ENCODE measurements at places on chromosomes 4 and X.
A peak's percentile ranks its signal among the peaks of the same experiment; 100 is the strongest.

- no peaks in the 10 kb centered on the region for H3K27me3 ChIP-seq
- peaks cover 25% of the 10 kb centered on the region for H3K4me1 ChIP-seq
- no peak overlapping the region for H3K4me3 ChIP-seq
- no peak overlapping the region for H3K27ac ChIP-seq
These were observed 101.9 kb downstream of the FBXW7 start for GRCh38 chr4:152434011-152434410.

GRCh38 chr4:5039800-5040199, 11.5 kb upstream of the STK32B start:
- no peak for DNase-seq
- H3K27ac ChIP-seq = no peak overlapping the region
- peaks cover 4% of the 10 kb centered on the region for H3K27me3 ChIP-seq
- H3K36me3 ChIP-seq = no peaks in the 10 kb centered on the region
- H3K4me1 ChIP-seq = peaks cover 8% of the 10 kb centered on the region

DNA sequence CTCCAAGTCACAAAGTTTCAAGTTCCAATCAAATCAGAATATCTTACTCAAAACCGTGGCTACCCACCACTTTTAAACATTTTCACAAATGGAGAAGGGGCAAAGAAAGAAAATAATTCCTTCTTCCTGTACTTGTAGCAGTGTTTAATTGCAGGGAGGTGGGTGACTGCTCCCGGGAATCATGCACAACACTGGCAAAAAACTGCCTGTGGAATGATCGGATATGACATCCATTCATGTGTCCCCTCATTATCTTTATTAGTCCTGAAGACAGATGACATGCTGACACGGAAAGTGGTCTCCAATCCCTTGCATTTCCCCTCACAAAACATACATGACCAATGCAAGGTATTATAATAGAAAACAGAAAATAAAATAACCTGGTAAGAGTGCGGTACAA, 2.0 kb downstream of the TSPAN5 start:
- peaks cover 9% of the 10 kb centered on the region for H3K27me3 ChIP-seq
- no peak overlapping the region for H3K27ac ChIP-seq
- H3K4me1 ChIP-seq = peaks cover 31% of the 10 kb centered on the region

GRCh38 chr4:176198316-176198903, 3.0 kb upstream of the SPATA4 start:
- peaks cover 3% of the 10 kb centered on the region for H3K4me1 ChIP-seq
- H3K36me3 ChIP-seq = no peaks in the 10 kb centered on the region
- no peak for DNase-seq
- no peak overlapping the region for H3K27ac ChIP-seq

DNA sequence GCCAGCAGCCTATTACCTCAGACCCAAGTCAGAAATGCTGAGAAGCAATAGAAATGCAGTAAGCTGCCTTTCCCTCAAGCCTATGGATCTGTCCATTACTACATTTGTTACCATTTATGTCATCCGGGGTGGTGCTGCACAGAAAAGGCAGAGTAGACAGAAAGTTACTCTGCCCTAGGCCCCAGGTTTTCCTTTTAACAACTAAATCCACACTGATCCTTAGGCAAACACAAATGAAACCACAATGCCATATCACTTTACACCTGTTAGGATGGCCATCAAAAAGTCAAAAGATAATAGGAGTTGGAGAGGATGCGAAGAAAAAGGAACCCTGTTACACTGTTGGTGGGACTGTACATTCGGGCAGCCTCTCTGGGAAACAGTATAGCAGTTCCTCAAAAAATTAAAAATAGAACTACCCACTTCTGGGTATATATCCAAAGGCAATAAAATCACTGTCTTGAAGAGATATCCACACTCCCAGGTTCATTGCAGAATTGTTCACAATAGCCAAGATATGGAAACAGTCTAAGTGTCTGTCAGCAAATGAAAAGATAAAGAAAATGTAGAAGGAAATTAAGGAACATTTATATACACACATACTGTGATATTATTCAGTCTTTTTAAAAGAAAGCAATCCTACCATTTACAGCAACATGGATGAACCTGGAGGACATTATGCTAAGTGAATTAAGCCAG, 186.3 kb downstream of the NWD2 start:
- no peak overlapping the region for H3K4me3 ChIP-seq
- H3K4me1 ChIP-seq = no peaks in the 10 kb centered on the region
- no peaks in the 10 kb centered on the region for H3K27me3 ChIP-seq
- no peak overlapping the region for H3K27ac ChIP-seq

DNA sequence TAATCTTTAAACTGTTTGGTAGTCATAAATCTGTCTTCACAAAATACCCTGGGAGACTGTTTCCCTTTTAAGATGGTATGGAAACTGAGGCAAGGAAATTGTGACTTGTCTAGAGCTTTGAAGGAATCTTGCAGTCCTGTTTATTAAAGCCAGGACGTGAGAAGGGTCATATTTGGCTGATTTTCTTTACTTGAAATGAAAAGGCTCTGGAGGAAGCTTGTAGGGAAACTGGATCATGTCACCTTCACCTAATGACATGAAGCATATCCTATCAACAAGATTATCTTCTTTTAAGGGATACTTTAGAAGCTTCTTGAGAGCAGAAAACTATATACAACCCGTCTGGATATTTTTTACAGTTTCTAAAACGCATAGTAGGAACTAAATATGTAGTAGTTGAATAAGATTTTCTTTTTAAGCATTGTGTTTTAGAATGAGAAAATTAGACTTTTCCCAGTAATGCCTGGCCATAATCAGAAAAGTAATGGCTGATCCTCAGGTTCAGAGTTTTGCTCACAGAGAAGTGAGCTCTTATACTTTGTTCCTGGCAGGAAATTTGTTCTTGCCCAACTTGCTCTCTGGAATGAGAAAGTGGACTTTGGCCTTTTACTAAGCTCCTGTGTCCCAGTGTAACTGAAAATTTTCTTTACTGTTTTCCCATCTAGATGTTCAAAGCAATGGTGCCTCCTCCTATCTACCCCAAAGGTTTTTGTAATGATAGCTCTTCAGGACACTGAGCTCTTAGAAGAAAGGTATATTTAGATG, 136.8 kb upstream of the AFF2 start:
- no peak for DNase-seq
- H3K27me3 ChIP-seq = no peaks in the 10 kb centered on the region
- H3K27ac ChIP-seq = no peak overlapping the region
- H3K4me1 ChIP-seq = no peaks in the 10 kb centered on the region
- no peaks in the 10 kb centered on the region for H3K36me3 ChIP-seq
- H3K4me3 ChIP-seq = no peak overlapping the region

GRCh38 chr4:85393201-85393600, 81.7 kb upstream of the ARHGAP24 start:
- no peaks in the 10 kb centered on the region for H3K36me3 ChIP-seq
- no peaks in the 10 kb centered on the region for H3K27me3 ChIP-seq
- no peak overlapping the region for H3K27ac ChIP-seq
- H3K4me1 ChIP-seq = no peaks in the 10 kb centered on the region
- no peak for DNase-seq

DNA sequence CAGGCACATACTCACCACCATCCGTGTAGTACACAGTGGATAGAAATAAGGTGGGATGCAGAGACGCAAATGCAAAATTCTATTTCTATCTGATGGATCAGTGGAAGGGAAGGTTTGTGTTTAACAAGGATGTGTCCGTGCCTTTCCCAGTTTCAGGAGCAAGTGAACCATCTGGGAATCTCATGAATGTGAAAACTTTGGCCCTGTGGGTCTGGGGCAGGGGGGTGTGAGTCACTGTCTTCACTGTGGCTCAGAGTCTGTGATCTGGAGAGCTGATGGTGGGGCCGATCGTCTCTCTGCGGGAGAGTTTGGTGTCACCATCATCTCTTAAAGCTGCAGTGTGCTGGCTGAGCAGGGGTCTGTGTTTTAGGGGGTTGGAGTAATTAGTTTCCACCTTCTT, 179.3 kb upstream of the STS start:
- H3K4me1 ChIP-seq = no peaks in the 10 kb centered on the region
- H3K4me3 ChIP-seq = no peak overlapping the region
- no peaks in the 10 kb centered on the region for H3K36me3 ChIP-seq
- H3K27ac ChIP-seq = no peak overlapping the region
- H3K27me3 ChIP-seq = no peaks in the 10 kb centered on the region

DNA sequence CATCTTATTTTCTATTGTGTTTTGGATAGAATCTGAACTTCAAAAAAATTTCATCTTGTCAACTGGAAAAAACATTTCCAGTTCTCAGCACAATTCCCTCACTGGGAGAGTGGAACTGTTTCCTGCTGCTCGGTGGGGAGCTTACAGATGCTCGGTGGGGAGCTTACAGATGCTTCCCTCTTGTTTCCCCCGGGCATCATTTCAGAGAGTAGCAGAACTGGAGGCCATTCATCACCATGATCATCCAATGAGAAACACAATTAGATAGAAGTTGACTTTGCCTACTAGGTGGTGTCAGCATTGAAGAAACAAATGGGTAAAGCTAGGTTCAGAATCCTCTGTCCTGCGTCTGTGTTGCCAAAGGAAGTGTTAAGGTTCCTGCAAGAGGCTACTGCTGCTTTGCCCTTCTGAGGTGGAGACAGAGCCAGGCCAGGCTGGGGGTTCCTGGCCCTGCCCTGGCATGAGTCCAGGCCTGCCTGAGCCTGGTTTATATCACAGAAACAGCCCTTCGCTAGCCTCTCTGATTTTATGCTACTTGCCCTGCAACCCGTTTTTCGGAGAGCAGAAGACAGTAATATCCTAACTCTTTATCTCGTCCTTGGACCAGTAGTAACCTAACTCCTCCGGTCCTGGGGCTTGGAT, 70.6 kb downstream of the TAPT1 start:
- H3K4me1 ChIP-seq = peaks cover 27% of the 10 kb centered on the region
- DNase-seq = no peak
- peaks cover 3% of the 10 kb centered on the region for H3K27me3 ChIP-seq
- H3K4me3 ChIP-seq = no peak overlapping the region
- no peaks in the 10 kb centered on the region for H3K36me3 ChIP-seq

GRCh38 chrX:118024482-118024881, 92.1 kb downstream of the KLHL13 start:
- no peak overlapping the region for H3K27ac ChIP-seq
- H3K4me3 ChIP-seq = no peak overlapping the region
- no peak for DNase-seq

DNA sequence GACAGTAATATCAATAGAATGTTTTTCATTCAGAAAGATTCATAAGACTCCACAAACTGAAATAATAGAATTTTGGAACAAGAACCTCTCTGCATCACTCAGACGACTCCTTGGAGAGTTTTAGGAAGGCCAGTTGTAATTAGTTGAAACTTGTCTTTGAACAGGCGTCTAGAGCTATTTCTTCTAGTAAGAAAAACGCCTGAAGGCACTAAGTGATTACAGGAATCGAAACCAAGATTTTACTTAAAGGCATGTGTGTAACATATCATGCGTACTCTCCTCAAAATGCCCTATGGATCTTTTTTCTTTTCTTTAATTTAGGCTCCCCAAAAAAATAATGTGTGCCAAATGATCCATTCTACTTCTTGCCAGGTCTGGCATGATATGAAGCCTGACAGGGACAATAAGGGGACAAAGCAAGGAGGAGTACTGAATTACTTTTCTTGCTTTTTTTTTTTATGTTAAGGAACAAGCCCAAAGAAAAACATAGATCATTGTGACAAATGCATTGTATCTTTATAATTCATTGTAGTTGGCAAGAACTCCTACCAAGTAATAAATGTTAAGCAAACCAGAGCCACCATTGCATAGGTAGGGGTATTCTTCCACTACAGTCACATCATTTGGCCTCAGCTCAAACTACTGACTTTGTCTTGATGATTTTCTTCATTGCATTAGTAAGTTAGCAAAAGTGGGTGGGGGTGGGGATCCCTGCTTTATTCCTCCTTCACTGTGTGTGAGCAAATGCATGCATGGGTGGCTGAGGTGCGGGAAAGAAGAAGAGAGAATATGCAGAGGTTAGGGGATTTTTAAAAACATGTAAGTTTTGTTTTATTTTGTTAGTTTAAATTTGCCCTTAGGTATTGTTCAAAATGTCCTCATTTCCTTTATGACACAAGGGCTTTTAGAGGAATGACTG, 79.9 kb upstream of the ATOH1 start:
- H3K36me3 ChIP-seq = no peaks in the 10 kb centered on the region
- no peaks in the 10 kb centered on the region for H3K27me3 ChIP-seq
- DNase-seq = no peak
- H3K4me1 ChIP-seq = peaks cover 2% of the 10 kb centered on the region

GRCh38 chrX:69615342-69615741, 571 bp upstream of the EDA start:
- peak overlapping the region; percentile 65 for H3K4me3 ChIP-seq
- H3K36me3 ChIP-seq = no peaks in the 10 kb centered on the region
- DNase-seq = no peak
- H3K27me3 ChIP-seq = peaks cover 3% of the 10 kb centered on the region
- H3K27ac ChIP-seq = no peak overlapping the region

DNA sequence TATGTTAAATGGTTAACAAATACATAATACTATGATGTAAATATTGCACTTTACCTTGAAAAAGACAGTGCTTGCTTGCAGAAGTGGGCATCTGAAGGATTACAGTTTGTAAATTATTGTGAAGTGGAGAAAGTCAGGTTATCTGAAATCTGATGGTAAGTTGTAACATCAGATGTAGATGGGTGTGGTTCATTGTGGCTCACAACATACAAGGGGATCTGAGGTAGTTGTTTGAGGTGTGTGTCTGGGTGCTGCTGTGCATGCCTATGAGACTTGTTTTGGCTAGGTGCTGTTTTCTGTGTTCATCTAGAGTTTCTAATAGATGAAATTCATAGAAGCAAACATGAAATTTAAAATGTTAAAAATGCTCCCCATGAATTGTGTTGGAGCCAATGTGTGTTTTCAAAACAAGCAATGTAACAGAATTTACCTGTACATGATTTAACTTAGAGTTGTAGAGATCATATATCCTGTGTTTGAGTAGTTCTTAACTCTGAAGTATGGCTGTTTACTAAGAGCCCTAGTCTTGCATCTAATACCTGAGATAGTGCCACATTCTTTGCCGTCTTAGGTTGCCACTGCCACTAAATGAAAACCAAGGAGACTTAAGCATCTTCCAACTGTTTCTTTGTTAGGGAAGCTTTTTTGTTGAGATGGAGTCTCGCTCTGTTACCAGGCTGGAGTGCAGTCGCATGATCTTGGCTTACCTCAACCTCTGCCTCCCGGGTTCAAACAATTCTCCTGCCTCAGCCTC, 11.9 kb upstream of the NDUFC1 start:
- H3K36me3 ChIP-seq = no peaks in the 10 kb centered on the region
- H3K4me1 ChIP-seq = peaks cover 6% of the 10 kb centered on the region
- H3K4me3 ChIP-seq = no peak overlapping the region
- peak overlapping the region; percentile 17 for H3K27ac ChIP-seq
- DNase-seq = no peak

GRCh38 chr4:180539284-180539683, 1703.9 kb upstream of the TENM3 start:
- no peak overlapping the region for H3K4me3 ChIP-seq
- DNase-seq = no peak
- no peaks in the 10 kb centered on the region for H3K36me3 ChIP-seq
- peaks cover 7% of the 10 kb centered on the region for H3K4me1 ChIP-seq

- no peak overlapping the region for H3K27ac ChIP-seq
- no peaks in the 10 kb centered on the region for H3K36me3 ChIP-seq
- H3K4me3 ChIP-seq = no peak overlapping the region
- no peak for DNase-seq
- no peaks in the 10 kb centered on the region for H3K4me1 ChIP-seq
These were observed 12.4 kb downstream of the FSTL5 start for GRCh38 chr4:162151386-162151785.

GRCh38 chr4:182179751-182180150, 63.5 kb upstream of the TENM3 start:
- H3K4me1 ChIP-seq = peaks cover 2% of the 10 kb centered on the region
- H3K27me3 ChIP-seq = no peaks in the 10 kb centered on the region
- H3K27ac ChIP-seq = no peak overlapping the region
- no peak for DNase-seq

Measured in endothelial cell (in vitro differentiated cells).